ENCODE measurements at places on chromosomes 7 and 10.

DNA sequence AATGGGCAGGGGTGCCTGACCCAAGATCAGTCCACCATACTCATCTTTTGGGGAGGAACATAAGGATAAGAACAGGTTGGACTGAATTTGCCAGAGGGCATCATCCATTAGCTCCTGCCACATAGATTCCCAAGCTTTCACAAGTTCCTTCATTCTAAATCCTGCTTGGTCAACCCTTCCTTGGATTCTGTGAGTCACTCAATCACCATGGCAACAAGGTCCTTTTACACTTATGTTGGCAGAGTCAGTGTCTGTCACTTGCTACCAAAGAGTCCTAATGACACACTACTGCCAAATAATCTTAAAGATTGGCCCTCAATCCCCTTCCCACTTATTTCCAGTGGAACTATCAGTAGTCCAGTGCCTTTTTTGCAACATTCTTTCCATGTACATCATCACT is 5.0 kb upstream of the LGI1 start:
- no peak for DNase-seq

DNA sequence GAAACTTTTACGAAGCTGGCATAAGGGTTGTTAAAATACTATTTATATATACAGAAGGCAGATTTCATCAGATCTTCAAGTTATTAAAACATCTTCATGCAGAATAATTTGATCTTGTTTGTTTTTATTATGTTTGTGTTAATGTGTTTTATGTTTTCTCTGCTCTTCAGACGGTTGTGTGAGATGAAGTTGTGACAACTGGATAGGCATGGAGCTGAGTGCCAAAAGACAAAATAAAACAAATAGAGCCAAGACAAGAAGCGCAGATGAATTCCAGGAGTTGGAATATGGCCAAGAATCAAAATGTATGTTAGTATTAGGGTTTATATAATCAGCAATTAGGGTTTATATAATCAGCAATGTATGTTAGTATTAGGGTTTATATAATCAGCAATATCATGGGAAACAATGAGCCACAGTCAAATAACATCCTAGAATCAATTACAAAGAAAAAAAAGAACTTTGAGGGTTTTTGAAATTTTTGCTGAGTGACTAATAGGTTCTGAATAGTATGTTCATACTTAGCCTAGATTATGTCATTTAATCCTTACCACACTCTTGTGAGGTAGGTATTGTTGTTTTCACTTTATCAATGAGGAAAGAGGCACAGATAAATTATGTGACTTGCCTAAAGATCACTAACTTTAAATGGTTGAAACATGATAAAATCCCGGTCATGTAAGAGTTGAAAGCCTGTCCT is 488.0 kb upstream of the STEAP1 start:
- no peak for DNase-seq

- no peak for DNase-seq
Measured at GRCh38 chr10:51654918-51655317, 44.5 kb downstream of the CSTF2T start.

DNA sequence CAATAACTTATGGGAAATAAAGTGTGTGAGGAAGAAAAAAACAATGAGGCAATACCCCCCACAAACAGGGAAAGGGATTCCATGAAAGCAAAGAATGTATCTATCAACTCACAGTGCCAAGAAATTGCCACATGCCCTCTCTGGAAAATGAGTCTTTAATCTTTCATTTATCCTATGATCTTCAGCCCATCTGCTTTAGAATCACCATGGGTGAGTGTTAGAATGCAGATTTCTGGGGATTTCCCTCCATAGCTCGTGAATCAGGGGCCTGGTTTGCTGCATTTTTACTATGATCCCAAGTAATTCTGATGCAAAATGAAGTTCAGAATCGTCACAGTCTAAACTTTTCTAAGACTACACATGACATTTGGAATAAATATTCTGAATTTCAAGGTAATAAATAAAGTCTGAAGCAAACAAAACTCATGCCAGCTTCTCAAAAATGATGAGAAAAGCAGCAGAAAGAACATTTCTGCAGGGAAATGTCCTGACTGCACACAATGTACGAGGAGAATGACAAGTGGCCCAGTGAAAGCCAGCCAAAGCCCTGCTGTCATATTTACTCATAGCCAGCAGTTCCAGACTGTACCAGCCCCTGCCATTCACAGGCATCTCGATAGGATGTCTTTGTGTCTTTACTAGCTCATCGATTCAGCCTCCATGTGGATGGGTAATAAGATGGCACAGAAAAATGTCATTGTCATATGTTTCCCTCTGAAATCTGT is 167.1 kb downstream of the ELMO1 start:
- DNase-seq = no peak

DNA sequence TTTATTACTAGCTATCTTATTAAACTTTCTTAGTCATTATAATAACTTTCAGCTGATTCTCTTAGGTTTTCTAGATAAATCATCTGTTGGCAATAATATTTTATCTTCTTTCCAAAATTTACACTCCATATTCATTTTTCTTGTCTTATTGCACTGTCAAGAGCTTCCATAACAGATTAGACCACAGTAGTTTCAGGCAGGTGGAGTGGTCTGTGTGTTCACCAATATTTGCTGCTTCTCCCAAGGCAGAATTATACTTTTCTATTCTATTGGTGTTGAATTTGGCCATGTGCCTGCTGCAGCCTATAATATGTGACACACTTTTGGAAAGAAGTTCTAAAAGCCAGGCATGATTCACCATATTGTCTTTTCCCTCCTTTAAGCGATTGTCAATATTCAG is 422.8 kb downstream of the GATA3 start:
- no peak for DNase-seq

Data from NT2/D1 (cell line).